ENCODE measurements at places on chromosomes 13 and 19.

GRCh38 chr19:14015524-14016035, 9.5 kb upstream of the RFX1 start:
- H3K4me1 ChIP-seq, result peaks cover 3% of the 10 kb centered on the region
- H3K4me3 ChIP-seq, result no peak overlapping the region
- H3K27me3 ChIP-seq, result no peaks in the 10 kb centered on the region
- H3K36me3 ChIP-seq, result no peaks in the 10 kb centered on the region

DNA sequence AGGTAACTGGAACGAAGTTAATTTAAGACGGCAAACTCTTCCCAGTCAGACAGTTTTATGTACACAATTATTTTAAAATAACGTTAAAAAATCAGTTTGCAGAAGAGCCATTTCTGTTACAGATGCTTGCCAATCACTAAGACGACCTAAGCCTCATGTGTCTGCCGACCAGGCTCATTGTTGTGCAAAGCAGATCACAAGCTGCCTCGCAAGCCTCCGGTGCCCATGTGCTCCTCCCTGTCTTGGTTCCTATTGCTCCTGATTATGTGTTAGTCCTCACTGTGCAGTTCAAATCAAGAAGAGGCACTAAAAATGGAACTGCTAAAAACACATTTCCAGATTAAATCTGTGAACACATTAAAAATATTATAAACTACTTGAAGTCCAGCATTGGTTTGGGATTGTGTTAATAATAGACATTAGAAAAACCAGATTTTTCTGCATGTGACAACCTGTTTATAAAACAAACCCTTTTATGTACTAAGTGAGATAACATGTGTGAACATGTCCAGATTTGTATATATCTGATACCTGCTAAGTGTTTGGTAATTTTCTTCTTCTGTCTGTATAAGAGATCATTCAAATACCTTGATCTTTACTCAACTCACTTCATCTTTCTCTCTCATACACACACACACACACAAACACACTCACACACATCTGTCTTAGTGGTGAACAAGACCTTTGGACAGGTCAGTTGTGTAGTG, 81.9 kb upstream of the SLC15A1 start:
- no peak overlapping the region for H3K4me3 ChIP-seq
- H3K4me1 ChIP-seq, result no peaks in the 10 kb centered on the region
- no peak for DNase-seq

DNA sequence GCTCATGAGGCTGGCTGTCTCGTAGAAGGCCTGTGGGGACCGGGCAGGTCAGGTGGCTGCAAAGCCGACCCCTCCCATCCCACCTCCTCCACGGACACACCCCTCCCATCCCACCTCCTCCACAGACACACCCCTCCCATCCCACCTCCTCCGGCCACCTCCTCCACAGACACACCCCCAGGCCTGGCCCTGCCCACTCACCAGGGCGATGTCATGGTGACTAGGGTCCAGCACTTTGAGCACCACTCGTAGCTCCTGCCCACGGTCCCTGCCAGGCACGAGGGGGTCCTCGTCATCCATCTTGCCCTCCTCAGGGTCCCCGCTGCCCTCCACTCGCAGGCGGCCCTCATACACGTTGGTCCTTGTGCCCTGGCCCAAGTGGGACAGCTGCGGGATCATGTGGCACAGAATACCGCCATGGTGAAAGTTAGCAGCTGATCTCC, 18.8 kb downstream of the TYK2 start:
- H3K4me3 ChIP-seq, result no peak overlapping the region
- H3K27me3 ChIP-seq, result no peaks in the 10 kb centered on the region
- H3K27ac ChIP-seq, result no peak overlapping the region

DNA sequence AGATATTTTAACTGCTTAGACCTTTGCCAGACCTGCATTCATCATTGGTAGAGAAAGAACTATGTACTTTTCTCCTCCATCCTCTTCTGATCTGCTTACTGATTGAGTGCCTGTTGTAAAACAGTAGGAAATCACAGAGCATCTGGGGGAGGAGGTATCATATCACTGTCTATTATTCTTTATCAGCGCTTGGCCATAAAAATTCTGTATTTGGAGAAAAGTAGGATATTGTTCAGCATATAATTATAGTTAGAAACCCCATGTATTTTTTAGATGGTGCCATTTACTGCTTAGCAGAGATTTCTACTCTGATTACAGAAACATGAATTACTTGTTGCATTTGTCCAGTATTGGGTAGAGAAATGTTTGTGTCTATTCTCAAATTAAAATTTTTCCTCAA, 62.4 kb downstream of the URI1 start:
- H3K4me3 ChIP-seq, result no peak overlapping the region
- H3K36me3 ChIP-seq, result peaks cover 15% of the 10 kb centered on the region
- no peaks in the 10 kb centered on the region for H3K27me3 ChIP-seq
- H3K27ac ChIP-seq, result no peak overlapping the region

All from left lung (tissue), 14 donors.